HS-27A (cell line): ENCODE measurements at places on chromosomes 7 and 10.

DNA sequence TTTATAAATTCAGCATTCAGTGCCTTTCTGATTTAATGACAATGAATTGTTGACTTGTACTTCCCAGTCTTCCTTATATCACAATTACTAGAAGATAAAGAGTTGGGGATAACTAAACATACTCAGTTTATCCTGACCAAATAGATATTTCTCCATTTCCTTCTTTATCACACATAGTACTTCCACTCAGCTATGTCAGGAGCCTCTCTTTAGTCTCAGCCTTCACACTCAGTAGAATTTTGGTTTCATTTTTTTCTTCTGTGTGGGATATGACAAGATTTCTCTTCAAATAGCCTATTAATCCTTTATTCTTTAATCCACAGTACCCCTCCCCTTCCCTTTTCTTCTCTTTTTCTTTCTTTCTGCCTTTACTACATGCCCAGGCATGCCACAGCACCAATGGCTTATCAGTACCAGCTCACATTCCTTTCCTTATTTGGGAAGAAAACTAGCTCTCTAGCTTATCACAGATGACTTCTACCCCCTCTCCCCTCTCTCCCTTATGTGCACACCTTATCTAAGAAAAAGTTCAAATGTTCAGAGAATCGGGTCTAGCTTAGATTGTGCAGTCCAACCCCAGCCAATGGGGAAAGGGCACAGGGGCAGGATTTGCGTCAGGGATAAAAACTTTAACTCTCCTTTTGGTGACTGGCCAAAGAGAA lies 109.0 kb downstream of the PHF14 start:
- DNase-seq: no peak

- peak; percentile 48 for DNase-seq
Observed at GRCh38 chr7:46160861-46161260, 239.8 kb upstream of the IGFBP3 start.

- DNase-seq: no peak
Observed at GRCh38 chr7:155791214-155791737, 21.0 kb downstream of the SHH start.

GRCh38 chr10:27447540-27447939 lies 56.6 kb upstream of the RAB18 start:
- no peak for DNase-seq

DNA sequence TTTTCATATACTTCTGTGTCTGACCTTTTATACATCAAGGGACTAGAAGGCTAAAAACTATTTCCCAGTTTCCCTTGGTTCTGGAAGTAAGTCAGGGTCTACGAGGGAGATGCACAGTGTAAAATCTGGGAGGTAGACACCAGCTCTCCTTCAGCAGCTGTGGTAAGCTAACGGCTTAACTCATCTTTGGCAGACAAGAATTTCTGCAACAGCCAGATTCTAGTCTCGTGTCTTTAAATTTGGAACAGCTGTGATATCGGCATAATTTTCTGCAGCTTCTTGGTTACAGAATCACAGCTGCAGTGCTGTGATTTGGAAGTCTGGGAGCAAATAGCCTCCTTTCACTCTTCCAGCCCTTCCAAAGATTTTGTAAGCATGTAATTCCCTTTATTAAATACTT lies 37.4 kb upstream of the ABCB4 start:
- DNase-seq: no peak

DNA sequence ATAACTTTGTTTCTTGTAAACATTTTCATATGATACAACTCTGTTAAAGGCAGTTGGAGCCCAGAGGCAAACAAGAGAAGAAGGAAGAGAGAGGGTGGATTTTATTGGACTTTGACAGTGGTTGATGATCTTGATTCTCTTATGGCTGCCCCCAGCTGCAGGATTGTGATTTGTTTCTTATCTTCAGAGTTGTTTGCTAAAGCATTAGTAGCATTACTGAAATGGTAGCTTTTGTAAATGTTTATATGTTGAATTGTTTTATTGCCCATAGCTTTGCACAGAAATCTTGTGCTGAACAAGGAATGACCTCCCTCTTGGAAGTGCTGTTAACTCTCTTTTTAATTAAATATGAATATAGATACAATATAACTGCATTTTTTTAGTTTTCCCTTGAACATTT lies 309.4 kb downstream of the AUTS2 start:
- no peak for DNase-seq

DNA sequence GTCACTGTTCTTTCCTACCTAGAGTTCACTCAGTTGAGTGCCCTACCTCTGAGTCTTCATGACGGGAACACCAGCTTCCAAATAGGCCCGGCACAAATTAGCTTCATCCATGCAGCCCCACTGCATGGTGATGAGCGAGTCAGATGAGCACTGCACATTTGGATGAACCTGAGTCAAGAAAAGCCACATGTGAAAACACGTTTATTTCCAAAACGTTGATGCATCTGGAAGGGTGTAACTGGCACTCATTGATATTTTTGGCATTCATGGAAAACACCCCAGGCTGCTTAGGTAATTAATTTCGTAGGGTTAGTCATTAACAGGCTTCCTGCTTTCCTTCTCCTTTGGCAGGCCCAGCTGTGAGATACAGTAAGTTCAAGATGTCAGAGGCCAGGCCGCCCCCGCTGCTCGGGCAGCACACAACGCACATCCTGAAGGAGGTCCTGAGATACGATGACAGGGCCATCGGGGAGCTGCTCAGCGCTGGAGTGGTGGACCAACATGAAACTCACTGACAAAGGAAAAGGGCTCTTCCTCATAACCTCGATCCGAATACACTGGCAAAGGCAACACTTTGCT lies 725.2 kb downstream of the SUGCT start:
- DNase-seq: no peak

GRCh38 chr10:12588091-12588860 lies 238.9 kb downstream of the CAMK1D start:
- DNase-seq: no peak

GRCh38 chr10:28127881-28128280 lies 129.0 kb upstream of the ODAD2 start:
- DNase-seq: no peak

DNA sequence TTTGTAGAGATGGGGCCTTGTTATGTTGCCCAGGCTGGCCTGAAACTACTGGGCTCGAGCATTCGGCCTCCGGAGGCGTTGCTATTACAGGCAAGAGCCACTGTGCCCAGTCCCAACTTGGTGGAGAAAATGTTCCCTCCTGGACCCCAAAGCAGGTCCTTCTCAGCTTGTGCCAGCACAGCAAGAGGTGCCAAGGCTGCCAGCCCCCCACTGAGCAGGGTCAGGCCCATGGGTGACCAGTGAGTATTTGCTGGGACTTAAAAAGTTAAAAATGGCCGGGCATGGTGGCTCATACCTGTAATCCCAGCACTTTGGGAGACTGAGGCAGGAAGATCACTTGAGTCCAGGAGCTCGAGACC lies 4.6 kb downstream of the MAFK start:
- DNase-seq: no peak

- no peak for DNase-seq
Observed at GRCh38 chr7:85483177-85483576, 296.3 kb upstream of the SEMA3D start.

DNA sequence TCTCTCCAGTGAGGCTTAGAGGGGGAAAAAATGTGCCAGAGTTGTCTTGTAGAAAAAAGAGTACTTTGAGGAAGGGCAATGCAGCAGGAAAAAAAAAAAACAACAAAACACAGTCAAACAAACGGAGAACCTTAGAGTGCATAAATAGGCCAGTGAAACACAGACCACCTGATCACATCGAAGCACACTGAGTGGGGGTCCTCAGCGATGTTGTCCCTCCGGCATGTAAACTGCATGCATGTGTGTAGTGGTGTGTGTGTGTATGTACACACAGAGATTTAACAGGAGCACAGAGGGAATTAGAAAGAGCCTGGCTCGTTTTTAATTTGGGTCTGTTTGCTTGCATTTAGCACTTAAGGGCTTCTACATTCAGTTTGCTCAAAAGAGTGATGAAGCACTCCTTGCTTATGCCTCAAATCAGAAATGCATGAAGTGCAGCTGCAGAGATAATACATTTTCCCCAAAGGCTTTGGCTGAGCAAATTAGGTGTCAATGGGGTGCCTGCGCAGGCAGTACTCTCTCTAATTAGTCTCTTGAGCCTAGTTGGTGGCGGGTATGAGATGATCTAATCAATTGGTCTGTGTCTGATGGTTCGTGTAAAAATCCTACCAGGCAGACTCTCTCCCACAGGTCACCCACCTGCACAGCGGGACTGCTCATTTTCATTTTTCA lies 62.7 kb upstream of the FZD1 start:
- DNase-seq: no peak

DNA sequence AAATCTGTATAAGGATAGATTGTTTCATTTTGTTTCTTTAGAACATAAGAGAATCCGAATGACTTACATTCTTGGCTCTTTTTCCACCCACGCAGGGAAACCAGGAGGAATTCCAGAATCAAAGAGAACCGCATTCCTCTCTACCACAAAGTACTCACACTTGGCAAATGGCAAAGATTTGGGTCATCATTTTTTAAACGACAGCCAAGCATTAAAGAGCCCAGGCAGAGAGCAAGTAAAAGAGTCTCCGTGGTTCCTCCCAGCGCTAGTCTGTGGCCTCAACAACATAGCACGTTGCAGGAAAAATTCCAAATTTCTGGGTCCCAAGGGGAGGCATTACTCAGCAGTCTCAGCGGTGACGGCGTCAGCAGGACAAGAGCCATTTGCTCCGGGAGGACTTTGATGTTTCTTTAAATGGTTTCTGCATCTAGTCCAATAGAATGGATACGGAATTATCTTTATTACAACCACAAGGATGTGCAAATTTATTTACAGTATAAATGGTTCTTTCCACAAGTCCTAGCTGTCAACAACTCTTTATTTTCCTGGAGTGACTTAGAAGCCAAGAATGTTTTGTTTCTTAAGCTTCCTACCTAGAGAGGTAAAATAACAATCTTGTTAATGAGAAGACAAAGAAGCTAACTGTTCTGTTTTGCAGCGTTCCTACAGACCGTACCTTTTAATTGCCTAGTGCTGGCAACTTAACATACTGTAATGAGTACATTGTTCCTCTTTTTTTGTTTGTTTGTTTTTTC lies 232.5 kb downstream of the SKIDA1 start:
- peak; percentile 81 for DNase-seq

- DNase-seq: no peak
Observed at GRCh38 chr10:15053061-15053460, 9.3 kb downstream of the OLAH start.

DNA sequence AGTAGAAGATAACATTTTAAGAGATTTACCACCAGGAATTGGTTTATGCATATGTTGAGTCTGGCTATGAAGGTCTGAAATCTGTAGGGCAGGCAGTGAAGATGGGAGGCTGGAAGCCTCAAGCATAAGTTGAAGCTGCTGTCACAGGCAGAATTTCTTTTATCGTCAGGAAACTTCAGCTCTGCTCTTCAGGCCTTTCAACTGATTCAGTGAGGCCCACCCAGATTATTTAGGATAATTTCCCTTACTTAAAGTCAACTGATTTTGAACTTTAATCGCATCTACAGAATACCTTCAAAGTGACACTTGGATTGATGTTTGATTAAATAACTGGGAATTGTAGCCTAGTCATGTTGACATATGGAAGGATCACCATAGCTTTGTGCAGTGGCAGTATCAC lies 190.5 kb downstream of the PPP1R9A start:
- no peak for DNase-seq

- DNase-seq: no peak
Observed at GRCh38 chr10:123259081-123259480, 104.9 kb downstream of the BUB3 start.

GRCh38 chr10:95309958-95310357 lies 19.2 kb upstream of the PDLIM1 start:
- no peak for DNase-seq
